ENCODE measurements at places on chromosomes 1 and 21. TPM values are rescaled to one million over a fixed set of nuclear protein-coding genes. Genes with fewer than 3 reads are reported as not detected.

DNA sequence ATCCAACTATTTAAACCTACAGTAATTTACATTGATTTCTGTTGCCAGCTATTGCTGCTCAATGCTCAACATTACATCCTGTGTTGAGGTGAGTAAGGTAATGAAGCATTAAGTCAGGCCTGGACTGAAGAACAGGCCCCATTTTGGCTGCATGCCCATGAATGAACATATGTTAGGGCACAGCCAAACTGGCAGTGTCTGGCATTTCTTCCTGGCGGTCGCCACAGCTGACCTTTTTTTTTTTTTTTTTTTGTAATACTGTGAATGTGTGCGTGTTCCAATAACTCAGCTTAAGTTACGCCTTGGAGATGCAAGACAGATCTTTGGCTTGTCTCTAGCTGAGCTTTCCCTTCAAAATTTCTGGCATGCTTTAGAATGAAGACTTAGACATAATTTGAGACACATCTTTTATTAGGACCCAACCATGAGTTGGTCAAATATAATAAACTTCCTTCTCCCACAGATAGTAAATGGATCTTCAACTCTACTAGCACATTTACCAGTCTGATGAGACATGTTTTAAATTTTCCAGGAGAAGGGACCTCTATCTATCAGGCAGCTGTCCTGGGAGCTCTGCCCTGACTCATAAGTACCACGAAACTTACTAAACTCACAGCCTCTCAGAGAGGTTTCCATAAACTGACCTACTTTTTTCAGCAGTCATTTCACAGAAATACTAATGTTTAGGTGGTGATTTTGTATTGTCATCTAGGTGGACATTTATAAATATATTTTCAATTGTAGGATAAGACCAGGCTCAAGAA, 341.1 kb upstream of the RUNX1 start:
- no peak for DNase-seq

DNA sequence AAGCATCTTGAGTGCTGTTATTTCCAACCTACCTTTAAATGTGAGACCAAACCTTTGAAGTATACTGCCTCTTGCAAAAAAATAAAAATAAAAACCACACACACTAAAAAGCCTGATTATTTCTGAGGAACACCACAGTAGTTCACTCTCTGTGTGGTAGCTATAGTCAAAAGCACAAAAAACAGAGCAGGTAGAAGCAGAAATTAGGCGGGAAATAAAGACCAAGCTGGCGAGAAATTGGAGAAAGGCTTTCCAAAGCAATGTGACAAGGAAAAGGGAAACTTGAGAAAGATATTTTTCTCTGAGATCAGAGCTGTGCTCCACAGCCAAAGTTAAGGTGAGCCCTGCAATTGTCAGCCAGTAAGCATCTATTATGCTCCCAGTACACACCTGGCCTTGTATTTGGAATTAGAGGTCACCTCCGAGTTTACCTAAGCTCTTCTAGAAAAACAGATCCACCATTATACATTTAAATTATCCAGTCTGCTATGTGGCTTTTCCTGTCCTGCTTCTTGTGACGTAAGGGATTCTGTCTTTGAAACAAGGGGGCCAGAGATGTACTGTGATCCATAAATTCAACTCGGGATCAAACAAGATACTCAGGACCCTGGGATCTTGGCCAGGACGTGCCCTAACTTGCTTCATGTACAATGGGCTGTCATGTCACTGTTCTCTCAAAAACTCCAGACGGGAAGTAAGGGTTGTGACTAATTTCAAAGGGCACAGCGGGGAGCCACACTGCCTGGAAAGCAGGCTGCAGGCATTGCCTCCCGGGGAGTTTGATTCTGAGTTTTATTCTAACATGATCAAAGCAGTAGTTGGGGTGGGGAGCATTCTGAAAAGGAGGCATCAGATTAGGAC, 39.8 kb upstream of the RAB4A start:
- no peak for DNase-seq

GRCh38 chr21:34890724-34891612, 158.1 kb downstream of the RUNX1 start:
- no peak for DNase-seq

DNA sequence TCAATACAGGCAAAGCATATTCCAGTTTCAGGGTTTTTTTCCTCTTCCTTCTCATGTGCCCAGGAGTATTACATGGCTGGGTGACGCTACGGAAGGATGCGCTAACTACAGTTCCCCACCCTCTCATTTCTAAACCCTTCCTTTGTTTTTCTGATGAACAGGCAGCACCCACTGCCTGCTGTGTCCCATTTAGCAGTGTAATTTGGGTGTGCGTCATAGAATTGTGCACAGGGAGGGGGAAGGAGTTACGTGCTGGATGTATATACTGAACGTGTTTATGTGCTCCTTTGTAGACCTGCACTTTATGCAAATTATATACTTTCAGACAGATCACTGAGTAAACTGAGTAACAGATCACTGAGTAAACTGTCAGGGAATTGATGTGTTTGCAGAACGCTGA, 44.5 kb downstream of the ELAPOR1 start:
- DNase-seq: no peak

DNA sequence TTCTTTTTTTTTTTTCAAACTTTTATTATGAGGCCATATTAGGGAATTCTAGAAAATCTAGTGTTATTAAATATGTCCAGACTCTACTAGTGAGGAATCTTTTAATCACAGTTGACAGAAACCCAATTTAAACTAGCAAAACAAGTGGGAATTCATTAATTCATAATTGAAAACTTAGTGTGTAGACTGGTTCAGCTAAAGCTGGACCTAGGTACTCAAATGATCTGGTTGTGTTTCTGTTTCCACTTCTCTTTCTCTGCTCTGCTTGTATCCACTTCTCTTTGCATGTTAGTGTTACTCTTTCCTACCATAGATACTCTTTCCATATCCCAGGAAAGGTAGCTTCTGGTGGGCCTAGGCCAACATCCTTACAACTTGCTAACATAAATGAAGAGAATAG, 81.2 kb upstream of the HIVEP3 start:
- no peak for DNase-seq

GRCh38 chr21:41370840-41371684, 9.2 kb downstream of the MX2 start:
- no peak for DNase-seq

- peak; percentile 17 for DNase-seq
Observed at GRCh38 chr1:102897557-102897956, 210.8 kb downstream of the COL11A1 start.

DNA sequence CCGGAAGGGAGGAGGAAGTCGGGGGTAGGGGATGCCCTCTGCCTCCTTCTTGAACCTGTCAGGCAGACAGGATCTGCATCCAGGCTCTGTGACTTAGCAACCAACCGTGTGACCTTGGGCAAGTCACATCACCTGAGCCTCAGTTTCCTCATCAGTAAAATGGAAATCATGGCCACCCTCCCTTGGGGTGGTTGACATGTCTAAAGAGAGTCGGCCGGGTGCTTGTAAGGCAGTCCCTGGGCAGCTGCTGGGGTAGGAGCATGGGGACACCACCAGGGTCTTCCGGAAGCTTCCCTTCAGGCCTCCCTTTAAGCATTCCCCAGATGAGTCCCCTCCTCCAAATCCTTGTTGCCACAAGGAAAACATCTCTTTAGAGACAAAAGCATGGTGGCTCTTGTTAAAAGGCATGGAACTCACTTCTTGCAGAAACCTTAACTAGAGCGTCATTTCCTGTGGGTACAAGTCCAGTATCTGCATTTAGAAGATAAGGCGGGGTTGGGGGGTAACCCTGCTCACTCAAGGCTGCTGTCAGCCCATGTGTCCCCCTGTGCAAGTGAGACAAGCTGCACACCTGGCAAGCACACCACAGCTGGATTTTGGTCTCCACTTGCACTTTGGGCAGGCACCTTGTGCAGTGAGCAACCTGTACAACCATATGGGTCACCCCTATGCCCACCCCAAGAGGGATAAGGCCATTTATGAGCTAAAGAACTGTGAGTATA, 10.4 kb downstream of the CLCNKB start:
- DNase-seq: no peak

- DNase-seq: no peak
Observed at GRCh38 chr1:45216200-45216541, 9.8 kb upstream of the ZSWIM5 start.

DNA sequence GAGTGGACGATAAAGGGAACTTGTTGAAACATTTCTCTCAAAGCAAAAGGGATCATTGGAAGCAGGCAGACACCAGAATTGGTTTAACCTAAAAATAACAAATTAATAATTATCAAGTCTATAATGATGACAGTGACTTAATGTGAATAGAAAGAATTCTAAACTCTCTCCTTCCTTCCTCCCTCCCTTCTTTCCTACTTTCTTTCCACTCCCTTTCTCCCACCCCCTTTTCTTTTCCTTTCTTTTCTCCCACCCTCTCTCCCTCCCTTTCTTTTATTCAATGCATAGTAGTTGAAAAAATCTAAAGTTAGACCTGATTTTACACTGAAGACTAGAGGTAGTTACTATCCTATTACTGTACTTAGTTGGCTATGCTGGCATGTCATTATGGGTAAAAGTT, 55.7 kb downstream of the PTPRC start:
- no peak for DNase-seq

DNA sequence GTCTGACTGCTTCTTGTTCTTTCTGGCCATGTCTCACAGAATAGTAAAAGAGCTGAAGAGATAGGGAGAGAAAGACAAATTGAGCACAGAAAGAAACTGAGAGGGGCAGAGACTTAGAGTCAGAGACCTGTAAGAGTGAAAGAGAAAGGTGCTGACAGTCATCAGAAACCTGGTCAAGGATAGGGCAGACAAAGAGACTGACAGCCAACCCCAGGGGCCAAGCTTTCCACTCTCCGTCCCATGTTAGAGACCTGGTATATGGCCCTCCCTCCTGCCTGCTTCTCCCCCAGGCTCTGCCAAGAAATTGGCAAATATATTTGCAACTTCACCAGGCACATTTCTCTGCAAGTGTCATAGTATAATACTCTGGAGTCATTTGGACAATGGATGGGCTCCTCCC, 64.6 kb downstream of the RHBG start:
- no peak for DNase-seq

DNA sequence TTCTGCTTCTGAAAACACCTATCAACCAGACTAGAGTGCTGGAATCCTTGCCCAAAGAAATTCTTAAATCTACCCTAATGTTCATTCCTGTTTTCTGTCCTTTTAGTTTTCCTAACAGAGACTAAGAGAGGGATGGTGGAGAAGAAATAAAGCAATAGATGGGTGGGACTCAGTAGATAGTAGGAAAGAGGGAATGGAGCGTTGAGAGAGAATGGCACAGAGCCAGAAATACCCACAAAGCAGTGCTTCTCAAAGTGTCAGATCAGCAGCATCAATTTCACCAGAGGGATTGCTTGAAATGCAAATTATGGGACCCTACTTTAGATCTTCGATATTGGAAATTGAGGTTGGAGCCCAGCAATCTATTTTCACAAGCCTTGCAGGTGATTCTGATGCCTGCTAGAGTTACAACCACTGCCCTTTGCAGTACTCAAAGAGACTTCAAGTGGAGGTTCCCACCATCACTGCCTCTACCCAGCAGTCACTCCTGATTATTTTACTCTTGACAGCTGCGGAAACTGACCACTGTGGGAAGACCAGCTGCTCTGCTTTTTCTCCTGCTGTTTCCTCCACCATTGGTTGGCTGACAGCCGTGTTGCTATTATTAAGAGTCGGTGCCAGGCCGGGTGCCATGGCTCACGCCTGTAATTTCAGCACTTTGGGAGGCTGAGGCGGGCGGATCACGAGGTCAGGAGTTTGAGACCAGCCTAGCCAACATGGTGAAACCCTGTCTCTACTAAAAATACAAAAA, 11.4 kb upstream of the PRPF3 start:
- no peak for DNase-seq

- DNase-seq: no peak
Observed at GRCh38 chr1:84174051-84174556, 30.0 kb downstream of the PRKACB start.

DNA sequence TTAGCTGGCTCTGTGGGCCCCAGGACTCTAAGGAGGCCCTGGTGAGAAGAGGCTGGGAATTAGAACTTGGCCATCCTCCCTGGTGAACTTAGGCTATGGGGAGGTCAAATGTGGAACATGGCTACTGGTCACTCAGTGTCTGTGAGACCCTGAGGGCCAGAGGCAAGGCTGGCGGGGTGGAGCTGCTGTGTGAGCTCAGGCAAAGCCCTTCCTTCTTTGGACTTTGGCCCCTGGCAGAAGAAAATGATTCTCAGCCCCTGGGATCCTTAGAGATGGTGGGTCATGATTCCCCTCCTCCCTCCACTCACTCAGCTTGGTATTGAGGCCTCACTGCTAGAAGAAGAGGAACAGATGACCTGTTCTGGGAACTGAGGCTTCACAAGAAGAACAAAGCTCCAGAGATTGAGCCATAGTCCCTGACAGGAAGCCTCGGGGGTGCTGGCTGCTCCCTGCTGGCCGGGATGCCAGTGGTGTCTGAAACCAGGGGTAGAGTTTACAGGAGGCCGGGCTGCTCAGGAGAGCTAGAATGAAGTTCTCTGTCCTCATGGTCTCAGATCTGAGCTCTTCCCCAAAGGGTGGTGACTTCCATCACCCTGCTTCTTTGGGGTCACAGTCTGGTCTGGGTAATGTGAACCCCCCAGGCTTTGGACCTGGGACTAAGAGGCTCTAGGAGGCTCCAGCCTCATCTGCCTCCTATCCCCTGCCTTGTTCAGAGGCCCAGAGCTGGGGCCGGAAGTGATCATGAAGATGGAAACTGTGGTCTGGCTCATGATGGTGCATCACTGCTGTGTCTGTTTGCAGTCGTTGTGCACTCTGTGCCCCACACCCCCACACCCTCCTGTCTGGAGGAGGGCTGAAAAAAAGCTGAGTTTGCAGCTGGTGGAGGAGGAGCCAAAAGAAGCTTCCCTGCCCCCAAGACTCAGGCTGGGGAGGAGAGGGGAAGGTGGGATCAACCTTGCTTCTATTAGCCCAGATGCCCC, 905 bp downstream of the BTBD19 start:
- no peak for DNase-seq

GRCh38 chr1:35576061-35576765, 3.1 kb downstream of the TFAP2E start:
- no peak for DNase-seq

- DNase-seq: no peak
Observed at GRCh38 chr1:108316545-108316944, 72.7 kb upstream of the NBPF4 start.

DNA sequence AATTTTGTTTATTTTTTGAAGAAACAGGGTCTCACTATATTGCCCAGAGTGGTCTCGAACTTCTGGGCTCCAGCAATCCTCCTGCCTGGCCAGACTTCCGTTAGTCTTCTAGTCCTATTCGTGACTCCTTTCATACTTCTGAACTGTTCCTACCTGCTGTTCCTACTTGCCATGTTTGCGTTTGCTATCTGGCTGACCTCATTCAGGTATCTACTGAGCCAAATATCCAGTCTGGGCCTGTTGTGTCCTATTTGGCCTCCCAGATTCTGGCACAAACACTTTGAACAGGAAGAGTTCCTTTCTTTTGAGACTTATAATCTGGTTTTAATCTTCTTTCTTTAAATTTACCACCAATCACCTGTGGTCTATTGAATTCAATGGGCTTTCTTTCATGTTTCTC, 6.9 kb upstream of the NR1I3 start:
- DNase-seq: no peak

Gene RAB7B
- total RNA-seq: 11.5 TPM

Gene CLDN17
- not detected for total RNA-seq

Gene LCE2A
- not detected for total RNA-seq

Gene GOLT1A
- 2.1 TPM for total RNA-seq

Gene PRAMEF11
- not detected for total RNA-seq

Gene LCE1B
- not detected for total RNA-seq

Gene FLG2
- total RNA-seq: not detected

Gene SLC16A4
- total RNA-seq: 15.4 TPM

Gene TIE1
- total RNA-seq: 38.5 TPM

Gene KRTAP21-2
- total RNA-seq: not detected

Data from urinary bladder (tissue), 4 donors.